ENCODE measurements at places on chromosomes 13 and 19.

GRCh38 chr19:40687525-40688016 lies 2.9 kb downstream of the NUMBL start:
- no peak for DNase-seq

DNA sequence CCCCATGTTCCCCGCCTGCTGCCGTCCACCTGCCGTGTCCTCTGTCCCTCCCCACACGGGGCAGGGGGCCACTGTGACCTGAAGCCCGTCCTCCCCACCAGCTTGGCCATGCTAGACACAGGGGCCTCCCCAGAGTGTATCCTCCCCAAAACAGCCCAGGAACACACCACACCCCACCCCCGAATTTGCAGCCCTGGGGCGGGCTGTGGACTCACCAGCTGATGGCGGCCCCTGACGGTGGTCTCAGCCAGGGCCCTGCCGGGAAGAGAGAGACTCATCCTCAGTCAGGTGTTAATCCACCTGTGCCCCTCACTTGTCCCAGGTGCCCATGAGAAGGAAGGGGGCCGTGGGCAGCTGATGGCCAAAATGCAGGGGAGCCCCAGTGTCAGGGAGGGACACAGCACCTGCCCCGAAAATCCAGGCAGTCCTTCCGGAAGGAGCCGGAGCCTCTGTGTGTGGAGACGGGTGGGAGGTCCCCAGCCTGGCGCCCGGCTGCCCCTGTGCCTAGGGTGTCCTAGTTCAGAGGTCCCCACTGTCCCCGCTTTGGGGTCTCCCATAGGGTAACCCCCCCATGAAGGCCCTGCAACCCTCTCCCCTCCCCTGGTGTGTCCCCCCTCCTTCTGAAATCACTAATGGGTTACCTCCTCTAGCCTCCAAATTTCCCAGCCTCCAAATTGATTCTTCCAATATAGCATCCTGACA lies 39.3 kb upstream of the TCF3 start:
- no peak for DNase-seq

GRCh38 chr13:31037874-31038500 lies 105.5 kb downstream of the TEX26 start:
- no peak for DNase-seq

GRCh38 chr19:35027851-35028599 lies 2.2 kb upstream of the SCN1B start:
- DNase-seq: no peak

- DNase-seq: no peak
Measured at GRCh38 chr13:23673867-23674605, 103.8 kb downstream of the TNFRSF19 start.

DNA sequence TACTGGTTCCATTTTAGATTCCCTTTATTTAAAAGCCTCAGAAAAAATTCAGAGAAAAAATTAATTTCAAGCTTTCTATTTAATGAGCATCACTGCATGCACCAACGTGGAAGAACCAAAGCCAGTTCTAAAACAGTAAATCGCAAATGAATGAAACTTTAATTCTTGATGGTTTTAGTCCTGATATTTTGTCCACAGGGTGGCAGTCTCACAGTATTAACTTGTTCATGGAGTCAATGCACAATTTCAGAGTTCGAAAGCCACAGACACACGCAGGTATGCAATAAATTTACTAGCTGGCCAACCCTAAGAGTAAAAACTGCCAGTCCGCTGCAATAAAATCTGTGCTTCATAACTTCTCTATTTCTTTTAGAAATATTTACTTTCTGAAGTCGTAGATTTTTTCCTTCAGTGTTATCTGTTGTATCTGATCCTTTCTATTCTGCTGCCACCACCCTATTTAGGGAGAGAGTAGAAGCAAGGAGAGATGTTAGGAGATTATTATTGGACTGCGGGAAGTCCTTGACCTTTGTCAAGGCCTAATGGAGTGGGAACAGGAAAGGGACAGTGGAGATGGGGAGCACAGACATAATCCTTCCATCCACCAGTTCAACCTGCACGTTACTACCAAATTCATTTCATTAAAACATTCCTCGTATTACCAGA lies 7.0 kb upstream of the WBP4 start:
- DNase-seq: no peak

GRCh38 chr19:18848878-18849661 lies 17.3 kb downstream of the UPF1 start:
- DNase-seq: no peak

GRCh38 chr13:48783181-48783630 lies 129.5 kb downstream of the CYSLTR2 start:
- DNase-seq: no peak

- no peak for DNase-seq
Measured at GRCh38 chr13:31663880-31664585, 75.3 kb upstream of the RXFP2 start.
